ENCODE measurements at places on chromosomes 2 and 18.
A peak's percentile ranks its signal among the peaks of the same experiment; 100 is the strongest.

- no peak for DNase-seq
Observed at GRCh38 chr18:36441426-36442240, 144.1 kb downstream of the FHOD3 start.

DNA sequence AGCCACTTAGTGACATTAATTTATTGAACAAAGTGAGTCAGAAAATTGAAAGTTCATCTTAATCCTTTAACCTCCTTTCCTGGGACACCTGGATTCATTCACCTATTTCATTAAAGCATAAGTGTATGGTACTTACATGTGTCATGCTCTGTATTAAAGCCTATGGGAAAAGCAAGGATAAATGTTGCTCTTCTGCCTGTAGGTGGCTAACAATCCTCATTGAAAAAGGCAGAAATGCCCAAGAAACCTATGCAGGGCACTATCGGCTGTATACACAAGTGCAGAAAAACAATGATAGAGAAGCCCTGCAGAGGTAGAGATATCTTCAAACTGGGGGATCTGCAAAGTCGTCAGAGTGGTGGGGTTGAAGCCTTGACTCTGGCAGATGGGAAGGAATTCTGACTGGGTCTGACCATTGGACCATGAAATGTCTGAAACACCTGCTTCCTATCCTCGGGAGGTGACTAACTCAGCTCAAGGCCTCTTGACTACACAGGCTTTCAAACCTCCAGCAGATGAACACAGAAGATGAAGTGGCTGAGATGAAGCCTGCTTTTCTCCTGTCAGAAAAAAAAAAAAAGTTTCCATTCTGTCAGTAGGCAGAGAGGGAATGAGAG, 83.1 kb downstream of the DCC start:
- peak; percentile 22 for DNase-seq

DNA sequence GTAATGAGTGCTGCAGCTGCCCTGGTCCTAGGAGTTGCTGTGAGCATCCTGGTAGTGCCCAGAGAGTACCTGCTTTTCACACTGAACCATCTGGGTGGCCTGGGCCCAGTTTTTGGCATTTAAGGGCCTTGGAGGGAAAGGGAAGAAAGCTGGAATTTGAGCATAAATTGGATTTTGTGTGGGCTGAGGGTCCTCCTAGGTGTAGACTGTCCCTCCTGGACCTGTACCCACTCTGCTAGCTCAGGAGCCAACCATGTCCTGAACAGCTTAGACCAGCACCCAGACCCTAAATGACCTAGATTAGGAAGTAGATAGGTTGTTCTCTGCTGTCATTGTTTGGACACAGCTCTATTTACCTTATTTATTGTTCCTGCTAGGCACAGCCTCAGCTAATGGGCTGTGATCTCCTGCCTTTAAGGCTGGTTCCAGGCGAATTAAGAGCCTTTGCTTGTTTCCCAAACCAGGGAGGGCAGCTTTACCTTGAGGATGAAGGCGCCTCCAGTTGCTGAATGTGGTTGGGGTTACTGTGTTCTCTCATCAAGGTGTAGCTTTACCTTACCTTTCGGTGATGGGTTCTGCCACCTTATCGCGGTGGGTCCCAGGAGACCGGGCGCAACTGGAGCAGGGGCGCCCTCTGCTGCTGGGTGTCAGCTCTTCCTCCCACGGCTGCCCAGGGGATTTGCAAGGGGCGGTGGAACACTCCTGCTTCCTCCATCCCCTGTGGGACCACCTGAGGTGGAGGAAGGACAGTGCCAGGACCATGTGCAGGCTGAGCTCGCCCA, 34.4 kb downstream of the ITGA6 start:
- DNase-seq: peak; percentile 70

- DNase-seq: no peak
Observed at GRCh38 chr2:188993247-188993646, 19.1 kb downstream of the COL3A1 start.

GRCh38 chr2:9490789-9491188, 16.4 kb downstream of the IAH1 start:
- no peak for DNase-seq

DNA sequence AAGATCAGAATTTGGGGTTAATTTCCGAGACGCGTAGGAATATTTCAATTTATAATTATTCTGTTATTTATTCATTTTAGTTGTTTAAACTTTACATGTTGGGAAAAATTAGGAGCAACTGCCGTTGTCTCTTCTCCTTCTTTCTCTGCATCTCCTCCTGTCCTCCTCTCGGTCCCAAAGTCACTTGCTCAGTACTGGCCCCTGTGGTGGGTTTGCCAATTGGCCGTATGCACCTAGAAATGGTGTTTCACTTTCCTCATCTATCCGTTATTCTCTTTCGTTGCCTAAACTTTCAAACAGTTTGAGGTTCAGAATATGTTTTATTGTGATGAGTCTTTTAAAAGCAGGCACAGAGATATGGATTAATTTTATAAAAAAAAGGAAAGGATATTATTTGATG, 517.9 kb downstream of the PLCL1 start:
- DNase-seq: no peak

DNA sequence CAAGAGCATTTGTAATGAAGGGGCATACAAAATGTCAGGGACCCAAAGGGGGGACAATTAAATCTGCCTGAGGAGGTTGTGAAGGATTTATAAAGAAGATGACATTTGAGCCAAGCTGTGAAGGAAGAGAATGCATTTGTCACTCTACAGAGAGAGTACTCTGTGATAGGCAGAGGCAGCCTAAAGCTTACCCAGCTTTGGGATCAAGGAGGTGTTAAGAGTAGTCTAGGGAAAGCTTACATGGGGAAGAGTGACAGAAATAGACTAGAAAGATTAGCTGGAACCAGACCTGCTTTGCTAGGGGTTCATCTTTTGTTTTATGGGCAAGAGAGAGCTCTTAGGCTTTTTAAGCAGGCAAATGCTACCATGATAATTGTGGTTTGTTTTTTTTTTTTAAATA, 169.1 kb upstream of the CYP26B1 start:
- DNase-seq: no peak

- peak; percentile 35 for DNase-seq
Observed at GRCh38 chr18:68427951-68428401, 286.9 kb downstream of the TMX3 start.

- peak; percentile 39 for DNase-seq
Observed at GRCh38 chr2:222561817-222562645, 93.9 kb downstream of the FARSB start.

DNA sequence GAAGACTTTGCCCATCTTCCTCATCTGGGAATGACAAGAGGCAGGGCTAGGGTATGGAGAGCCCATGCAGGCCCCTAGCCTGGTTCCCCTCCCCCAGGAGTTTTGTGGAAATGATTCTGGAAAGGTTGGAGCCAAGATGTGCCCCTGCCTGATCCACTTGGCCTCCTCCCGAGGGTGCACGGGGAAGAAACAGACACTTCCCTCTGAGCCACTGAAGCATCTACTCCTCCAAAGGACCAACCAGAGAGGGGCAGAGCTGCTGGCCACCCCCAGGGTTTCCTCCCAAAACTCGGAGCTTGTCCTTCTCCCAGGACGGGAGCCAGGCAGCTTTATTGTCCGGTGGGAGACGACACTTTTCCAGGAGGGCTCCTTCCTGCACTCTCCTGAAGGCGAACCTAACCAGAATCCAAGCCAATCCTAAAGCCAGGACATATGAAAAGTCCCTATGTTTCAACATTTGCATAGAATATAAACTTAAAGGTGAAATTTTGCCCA, 149.2 kb upstream of the COPS8 start:
- DNase-seq: no peak

DNA sequence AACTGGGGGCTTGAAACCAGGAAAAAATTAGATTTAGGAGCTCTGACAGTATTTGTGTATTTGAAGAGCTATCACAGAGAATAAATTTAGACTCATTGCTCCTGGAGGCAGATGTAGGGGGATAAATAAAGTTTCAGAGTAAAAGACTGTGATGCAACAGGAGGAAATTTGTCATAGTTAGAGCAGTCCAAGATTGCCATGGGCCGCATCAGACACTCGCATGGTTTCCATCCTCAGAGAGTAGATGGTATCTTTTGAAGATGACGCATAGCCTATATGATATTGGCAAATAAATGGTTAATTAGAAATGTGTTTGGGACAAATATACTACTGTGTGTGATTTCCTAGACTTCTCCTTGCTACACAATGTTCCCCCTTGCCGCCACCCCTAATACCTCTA, 170.5 kb downstream of the FTCDNL1 start:
- no peak for DNase-seq

DNA sequence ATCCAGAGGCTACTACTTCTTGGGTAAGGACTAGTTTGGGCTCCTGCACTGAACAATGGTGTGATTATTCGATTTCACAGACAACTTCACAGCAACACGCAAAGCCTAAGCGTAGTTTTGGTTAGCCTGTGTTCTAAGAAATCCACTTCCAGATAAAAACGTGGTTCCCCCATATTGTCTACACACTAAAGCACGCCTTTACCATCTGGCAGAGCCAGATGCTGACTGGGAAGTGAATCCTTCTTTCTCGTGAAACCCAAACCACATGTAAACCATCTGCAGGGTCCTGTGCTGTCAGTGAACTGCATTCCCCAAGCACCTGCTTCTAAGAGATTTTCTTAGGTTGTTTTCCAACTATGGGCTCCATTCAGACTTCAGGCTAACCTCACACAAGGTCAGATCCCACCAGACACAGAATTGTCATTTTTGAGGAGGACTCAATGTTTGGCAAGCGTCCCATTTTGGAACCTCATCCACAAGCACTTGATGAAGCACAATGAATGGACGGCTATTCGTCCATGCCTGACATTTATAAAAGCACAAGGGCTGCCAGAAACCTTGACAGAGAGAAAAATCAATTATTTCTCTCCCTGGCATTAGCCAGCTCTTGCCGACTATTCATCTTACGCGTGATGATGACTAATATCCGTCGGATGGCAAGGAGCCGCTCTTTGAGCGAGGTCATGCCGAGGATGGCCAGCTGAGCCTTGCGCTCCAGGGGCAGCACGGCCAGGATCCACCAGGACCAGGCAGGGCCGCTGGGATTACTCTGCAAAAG, 38.4 kb downstream of the LONRF2 start:
- no peak for DNase-seq

DNA sequence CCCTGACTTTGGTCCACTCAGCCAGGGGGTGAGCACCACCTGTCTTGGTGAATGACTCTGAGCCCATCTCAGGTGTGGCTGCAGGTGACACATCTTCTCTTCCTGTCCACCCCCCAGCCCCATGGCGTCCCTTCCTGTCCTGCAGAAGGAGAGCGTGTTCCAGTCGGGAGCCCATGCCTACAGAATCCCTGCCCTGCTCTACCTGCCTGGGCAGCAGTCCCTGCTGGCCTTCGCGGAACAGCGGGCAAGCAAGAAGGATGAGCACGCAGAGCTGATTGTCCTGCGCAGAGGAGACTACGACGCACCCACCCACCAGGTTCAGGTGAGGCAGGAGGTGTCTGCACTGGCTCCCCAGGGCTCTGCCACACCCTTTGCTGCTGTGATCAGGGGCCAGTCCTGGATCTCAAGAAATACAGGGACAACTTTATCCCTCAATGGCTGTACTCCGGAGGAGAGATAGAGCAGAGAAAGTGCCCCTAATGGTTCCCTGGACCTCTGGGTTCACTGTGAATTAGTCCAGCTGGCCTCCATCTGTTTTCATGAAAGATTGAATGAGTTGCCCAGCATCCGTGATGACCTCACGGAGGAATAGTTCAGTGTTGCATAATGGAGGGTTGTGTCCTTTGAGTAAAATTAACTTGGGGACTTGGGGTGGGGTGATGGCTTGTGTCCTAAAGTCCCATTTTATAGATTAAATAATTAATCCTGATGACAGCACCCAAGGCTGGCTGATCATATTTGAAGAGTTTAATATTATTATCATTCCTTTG, at the start of gene NEU2:
Gene NEU2, plus strand, starts transcription at position 122 of the 770 bp plus-strand sequence. Its CDS starts 0 bp downstream, at position 122.
- DNase-seq: no peak

- no peak for DNase-seq
Observed at GRCh38 chr2:200961674-200962073, 1.8 kb downstream of the ORC2 start.

DNA sequence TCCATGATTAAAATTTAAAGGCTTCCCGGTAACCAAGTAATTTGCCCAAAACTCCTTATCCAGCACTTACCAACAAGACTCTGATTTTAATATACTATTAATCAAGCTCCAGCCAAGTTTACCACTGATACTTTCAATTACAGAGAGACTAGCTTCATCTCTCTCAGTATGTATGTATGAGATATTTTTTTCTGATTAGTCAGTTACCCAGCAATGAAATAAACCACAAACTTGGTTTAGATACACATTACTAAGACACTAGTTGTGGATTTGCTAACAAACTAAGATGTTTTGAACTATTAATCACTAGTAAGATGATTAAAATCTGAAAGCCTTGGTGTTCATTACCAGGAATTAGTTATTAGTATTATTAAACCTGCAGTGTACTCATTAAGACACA, 1272.2 kb upstream of the ACVR2A start:
- DNase-seq: no peak

DNA sequence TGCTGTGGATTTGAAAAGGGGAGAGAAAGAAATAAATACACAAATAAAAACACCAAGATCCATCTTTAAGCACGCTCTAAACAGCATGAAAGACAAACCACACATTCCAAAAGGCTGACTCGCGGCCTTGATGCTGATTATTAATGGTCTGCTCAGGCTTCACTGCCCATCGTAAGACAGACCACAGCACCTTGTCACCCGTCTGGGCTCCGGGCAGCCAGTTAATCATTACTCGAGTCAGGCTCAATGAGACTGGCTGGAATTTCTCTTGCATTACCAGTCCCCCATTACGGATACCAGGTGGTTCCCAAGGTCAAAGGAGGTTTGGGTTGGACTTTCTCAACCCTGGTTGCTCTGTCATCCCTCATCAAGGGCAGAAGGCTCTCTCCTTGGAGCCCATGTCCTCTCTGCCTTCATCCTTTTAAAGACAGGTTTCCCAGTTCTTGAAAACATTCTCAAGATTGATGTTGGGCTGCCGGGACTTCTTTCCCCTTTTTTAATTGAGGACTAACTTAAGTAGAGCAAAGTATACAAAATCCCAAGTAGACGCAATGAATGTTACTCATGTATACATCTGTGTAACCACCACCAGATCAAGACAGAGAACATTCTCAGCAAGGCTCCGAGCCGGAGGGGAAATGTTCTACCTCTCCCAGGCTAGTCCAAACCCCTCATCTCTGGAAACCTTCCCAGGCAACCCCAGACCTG, 8.1 kb downstream of the SMAD7 start:
- no peak for DNase-seq

- DNase-seq: no peak
Observed at GRCh38 chr2:187505065-187505672, 49.1 kb downstream of the TFPI start.

DNA sequence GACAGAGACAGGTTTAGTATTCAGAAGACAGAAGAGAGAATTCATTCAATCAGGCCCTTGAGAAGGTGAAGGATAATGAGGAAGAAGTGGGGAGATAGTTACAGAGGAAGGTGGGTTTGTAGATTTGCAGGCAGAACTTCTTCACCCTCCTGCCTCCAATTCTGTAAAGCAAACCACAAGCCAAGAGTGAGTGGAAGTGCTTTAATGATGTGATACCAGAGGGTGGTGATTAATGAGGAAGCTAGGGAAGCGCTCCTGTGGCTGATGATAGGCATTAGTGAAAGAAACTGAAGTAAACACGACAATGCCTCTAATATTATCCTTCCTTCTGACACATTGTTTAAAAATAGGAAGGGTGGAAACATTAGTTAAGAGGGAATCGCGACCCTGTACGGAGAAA, 78.2 kb downstream of the CAPN13 start:
- DNase-seq: no peak

GRCh38 chr18:45852631-45853030, 27.2 kb downstream of the SIGLEC15 start:
- no peak for DNase-seq

All from NCI-H345 (cell line).